ENCODE measurements at places on chromosomes 3 and 15. TPM values are rescaled to one million over a fixed set of nuclear protein-coding genes. Genes with fewer than 3 reads are reported as not detected.

DNA sequence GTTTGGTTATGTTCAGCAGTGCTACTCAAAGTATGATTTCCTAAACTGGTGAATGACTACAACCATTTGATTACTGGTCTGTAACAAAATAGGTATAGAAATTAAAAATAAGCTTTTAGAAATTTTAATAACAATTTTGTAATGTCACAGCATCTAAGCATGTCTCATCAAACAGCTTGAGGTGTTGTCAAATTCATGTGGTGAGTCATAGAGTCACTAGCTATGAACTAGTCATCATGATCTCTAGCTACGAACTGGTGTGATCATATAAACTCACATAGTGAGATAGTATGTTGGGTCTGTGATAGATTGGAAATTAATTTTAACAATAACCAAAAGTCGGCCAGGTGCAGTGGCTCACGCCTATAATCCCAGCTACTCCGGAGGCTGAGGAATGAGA, 213.9 kb upstream of the RBMS3 start:
- DNase-seq, result no peak
- no peaks in the 10 kb centered on the region for H3K36me3 ChIP-seq
- H3K4me3 ChIP-seq, result no peak overlapping the region
- no peak overlapping the region for H3K27ac ChIP-seq

The CHRNB4 gene
- polyA plus RNA-seq, result 4.1 TPM

DNA sequence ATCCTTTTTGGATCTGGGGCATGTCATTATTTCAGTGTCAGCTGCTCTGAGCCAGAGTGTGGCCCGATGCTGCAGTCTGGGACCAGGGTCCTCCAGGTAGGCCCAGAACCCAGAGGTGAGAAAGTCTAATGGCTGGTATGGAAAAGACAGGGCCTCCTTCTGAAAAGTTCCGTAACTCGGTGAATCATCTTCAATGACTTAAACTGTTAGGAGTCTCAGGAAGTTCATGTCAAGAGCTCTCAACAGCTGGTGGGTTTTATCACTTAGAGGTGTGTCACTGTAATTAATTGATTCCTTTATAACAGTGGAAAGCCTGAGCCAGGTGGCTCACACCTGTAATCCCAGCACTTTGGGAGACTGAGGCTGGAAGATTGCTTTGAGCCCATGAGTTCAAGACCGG, 28.5 kb upstream of the PDE8A start:
- H3K27me3 ChIP-seq, result no peaks in the 10 kb centered on the region
- H3K36me3 ChIP-seq, result no peaks in the 10 kb centered on the region
- no peaks in the 10 kb centered on the region for H3K4me1 ChIP-seq
- H3K4me3 ChIP-seq, result no peak overlapping the region
- no peak for DNase-seq
- no peak overlapping the region for H3K27ac ChIP-seq

- peaks cover 29% of the 10 kb centered on the region for H3K27me3 ChIP-seq
- no peaks in the 10 kb centered on the region for H3K36me3 ChIP-seq
- no peak overlapping the region for H3K27ac ChIP-seq
- peaks cover 4% of the 10 kb centered on the region for H3K4me1 ChIP-seq
- H3K4me3 ChIP-seq, result peak overlapping the region; percentile 46
Measured at GRCh38 chr3:24829011-24829581, 334.4 kb upstream of the THRB start.

GRCh38 chr15:66085128-66085527, 168.4 kb downstream of the MEGF11 start:
- no peak overlapping the region for H3K4me3 ChIP-seq
- H3K36me3 ChIP-seq, result no peaks in the 10 kb centered on the region
- no peak overlapping the region for H3K27ac ChIP-seq
- DNase-seq, result peak; percentile 79
- no peaks in the 10 kb centered on the region for H3K4me1 ChIP-seq
- H3K27me3 ChIP-seq, result no peaks in the 10 kb centered on the region

DNA sequence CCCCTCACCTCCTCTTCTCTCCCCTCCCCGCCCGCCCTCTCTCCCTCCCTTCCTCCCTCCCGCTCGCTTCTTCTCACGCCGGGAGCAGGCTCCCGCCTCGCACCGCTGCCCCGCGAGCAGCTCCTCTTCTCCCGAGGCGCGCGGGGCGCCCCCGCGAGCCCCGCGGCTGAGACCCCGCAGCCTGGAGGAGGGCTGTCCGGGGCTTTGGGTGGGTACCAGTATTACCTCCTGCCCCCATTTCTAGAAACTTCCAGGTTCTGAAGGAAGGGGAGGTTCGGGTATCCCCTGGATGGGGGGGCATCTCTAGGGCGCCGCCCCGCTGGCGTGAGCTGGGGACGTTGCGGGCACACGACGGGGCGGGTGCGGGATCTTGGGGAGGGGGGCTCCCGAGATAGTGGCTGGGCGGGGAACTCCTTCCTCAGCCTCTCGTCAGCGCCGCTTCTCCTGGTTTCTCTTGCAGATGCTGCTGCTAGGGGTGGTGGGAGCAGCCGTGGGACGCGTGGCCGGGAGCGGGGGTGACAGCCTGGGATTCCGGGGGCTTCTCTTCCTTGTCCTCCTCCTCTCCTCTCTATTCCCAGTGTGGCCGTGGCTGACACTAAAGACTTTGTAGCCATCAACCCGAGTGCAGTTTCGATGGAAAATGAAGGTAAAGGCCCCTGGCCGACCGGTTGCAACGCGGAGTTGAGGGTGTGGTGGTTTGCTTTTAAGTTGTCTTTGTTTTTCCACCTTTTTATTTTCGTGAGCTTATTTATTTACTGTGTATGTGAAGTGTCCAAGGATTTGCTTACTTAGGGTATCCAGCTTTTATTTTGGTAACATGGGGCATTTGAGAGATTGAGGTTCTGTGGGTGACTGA, 474 bp downstream of the ATP2C1 start:
- peak overlapping the region; percentile 84 for H3K4me3 ChIP-seq
- H3K4me1 ChIP-seq, result no peaks in the 10 kb centered on the region
- no peaks in the 10 kb centered on the region for H3K27me3 ChIP-seq
- H3K27ac ChIP-seq, result no peak overlapping the region

DNA sequence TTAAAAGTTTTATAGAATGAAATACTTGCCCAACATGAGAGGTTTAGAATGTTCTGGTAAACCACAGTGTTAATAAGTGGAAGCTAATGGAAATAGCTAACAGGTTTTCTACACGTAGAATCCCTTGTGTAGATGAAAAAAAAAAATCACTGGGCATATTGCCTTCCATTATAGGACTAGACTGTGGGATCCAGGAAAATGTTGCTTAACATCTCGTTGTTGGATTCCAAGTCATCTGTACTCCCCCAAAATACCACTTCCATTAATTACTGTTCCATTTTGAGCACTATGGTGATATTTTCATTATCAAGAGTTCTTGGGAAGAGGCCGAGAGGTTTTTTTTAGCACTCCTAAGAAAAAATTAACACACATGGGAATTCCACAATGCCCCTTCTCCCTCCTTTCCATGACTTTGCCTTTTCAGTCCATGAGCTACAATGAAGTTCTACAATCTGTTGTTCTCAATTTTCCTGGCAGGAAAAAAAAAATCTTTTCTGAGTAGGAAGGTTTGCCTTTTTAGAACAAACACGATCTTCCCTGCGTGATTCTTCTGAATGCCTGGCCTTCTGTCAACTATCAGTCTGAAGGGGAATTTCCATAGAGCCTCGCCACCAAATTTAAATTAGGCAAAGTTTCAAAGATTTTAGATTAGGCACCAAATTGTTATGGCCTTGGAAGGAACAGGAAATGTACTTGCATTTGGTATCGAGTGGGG, 74.4 kb upstream of the CTDSPL start:
- no peak for DNase-seq
- no peak overlapping the region for H3K4me3 ChIP-seq
- H3K27ac ChIP-seq, result no peak overlapping the region
- no peaks in the 10 kb centered on the region for H3K27me3 ChIP-seq
- no peaks in the 10 kb centered on the region for H3K4me1 ChIP-seq

The PLA2G4E gene
- 0.03 TPM for polyA plus RNA-seq

The TEX9 gene
- 3.4 TPM for polyA plus RNA-seq

GRCh38 chr3:47961815-47962606, 54.2 kb downstream of the MAP4 start:
- no peak overlapping the region for H3K27ac ChIP-seq
- peaks cover 5% of the 10 kb centered on the region for H3K4me1 ChIP-seq
- no peaks in the 10 kb centered on the region for H3K36me3 ChIP-seq

The SCN11A gene
- polyA plus RNA-seq, result 0.21 TPM

- DNase-seq, result no peak
- H3K4me3 ChIP-seq, result no peak overlapping the region
- no peaks in the 10 kb centered on the region for H3K36me3 ChIP-seq
Measured at GRCh38 chr15:29352402-29352801, 82.8 kb upstream of the NSMCE3 start.

The RTP1 gene
- polyA plus RNA-seq, result 2.1 TPM

- H3K27me3 ChIP-seq, result peaks cover 28% of the 10 kb centered on the region
- no peak overlapping the region for H3K27ac ChIP-seq
- DNase-seq, result no peak
- peak overlapping the region; percentile 67 for H3K4me3 ChIP-seq
Measured at GRCh38 chr3:57164217-57164656, 916 bp downstream of the IL17RD start.

The PLSCR2 gene
- polyA plus RNA-seq, result not detected

GRCh38 chr3:114569186-114569585, 275.4 kb downstream of the TIGIT start:
- H3K27me3 ChIP-seq, result no peaks in the 10 kb centered on the region
- DNase-seq, result no peak
- no peaks in the 10 kb centered on the region for H3K4me1 ChIP-seq
- H3K4me3 ChIP-seq, result no peak overlapping the region
- H3K36me3 ChIP-seq, result no peaks in the 10 kb centered on the region

- H3K27me3 ChIP-seq, result no peaks in the 10 kb centered on the region
- no peak overlapping the region for H3K27ac ChIP-seq
- H3K4me1 ChIP-seq, result no peaks in the 10 kb centered on the region
- no peak for DNase-seq
- no peak overlapping the region for H3K4me3 ChIP-seq
Measured at GRCh38 chr15:56124391-56124790, 119.3 kb downstream of the RFX7 start.

GRCh38 chr3:14536837-14537589, 3.1 kb downstream of the GRIP2 start:
- no peaks in the 10 kb centered on the region for H3K27me3 ChIP-seq
- peaks cover 8% of the 10 kb centered on the region for H3K4me1 ChIP-seq
- no peak overlapping the region for H3K4me3 ChIP-seq
- H3K27ac ChIP-seq, result no peak overlapping the region

- H3K36me3 ChIP-seq, result no peaks in the 10 kb centered on the region
- DNase-seq, result no peak
- peaks cover 9% of the 10 kb centered on the region for H3K4me1 ChIP-seq
- no peak overlapping the region for H3K27ac ChIP-seq
- no peaks in the 10 kb centered on the region for H3K27me3 ChIP-seq
Measured at GRCh38 chr3:108486941-108487340, 23.5 kb downstream of the MYH15 start.

DNA sequence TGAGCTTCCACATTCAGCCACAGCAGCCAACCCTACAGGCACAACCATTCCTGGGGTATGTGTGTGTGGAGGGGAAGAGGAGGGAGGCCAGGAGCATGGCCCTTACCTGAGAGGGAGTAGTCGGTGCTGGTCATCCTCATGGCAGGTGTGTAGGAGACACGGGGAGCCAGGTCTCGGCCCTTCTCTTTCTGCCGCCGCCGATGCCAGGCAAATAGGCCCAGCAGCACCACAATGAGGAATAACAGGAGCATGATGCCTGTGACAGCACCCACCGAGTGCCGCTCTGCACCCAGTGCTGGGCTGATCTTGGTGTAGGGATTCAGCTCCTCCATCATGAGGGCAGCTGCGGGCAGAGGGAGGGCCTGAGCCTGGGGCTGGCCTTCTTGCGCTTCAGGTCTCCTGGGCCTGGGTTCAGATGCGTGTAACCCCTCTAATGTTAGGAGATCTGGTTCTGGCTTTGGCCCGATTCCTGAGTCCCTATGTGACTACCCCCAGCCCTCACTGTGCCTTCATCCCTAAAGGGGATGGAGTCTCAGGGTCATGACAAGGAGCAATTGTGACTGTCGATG, 44.4 kb downstream of the RAB11A start:
- DNase-seq, result no peak
- no peak overlapping the region for H3K4me3 ChIP-seq
- peaks cover 12% of the 10 kb centered on the region for H3K4me1 ChIP-seq
- H3K36me3 ChIP-seq, result no peaks in the 10 kb centered on the region

The APEH gene
- polyA plus RNA-seq, result 275 TPM

The FHIT gene
- polyA plus RNA-seq, result 0.89 TPM

DNA sequence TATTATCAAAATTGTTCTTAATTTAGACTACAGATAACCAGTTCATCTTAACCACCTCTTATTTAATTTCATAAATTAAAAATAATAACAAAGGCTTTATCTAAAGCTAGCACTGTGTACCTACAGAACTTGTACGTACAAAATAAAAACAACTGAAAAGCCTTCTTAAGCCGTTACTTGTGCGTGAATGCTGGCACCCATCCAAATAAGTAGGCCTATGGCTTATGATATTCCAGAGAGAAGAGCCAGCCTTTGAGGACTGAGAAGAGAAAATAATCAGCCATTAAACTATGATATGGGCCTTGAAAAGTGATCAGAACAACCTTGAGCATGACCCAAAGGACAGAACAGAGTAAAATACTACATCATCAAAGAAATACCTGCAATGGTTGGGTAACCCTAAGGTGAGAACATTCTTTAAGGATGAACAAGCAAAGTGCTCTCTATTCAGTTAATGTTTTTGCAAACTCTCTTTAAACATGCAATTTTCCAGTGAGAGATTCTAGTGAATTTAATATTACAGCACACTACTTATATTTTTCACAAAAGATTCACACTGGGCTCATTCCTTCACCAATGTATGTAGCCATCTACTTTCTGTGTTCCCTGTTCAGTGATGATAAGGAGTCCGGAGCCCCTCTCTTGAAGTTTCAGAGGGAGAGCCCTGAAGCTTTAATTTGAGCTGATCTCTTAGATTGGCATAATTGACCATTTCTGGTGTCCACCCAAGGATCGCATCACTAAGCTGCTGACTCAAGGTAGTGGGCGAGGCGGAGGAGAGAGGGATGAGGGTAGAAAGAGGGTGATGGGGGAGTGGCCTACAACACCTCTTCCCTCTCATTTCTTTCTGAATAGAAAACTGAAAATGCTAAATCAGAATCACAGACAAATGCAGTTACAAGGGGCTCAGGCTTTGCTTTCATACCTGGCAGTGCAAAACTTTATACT, 7.7 kb upstream of the ACTC1 start:
- no peak for DNase-seq
- no peaks in the 10 kb centered on the region for H3K4me1 ChIP-seq
- no peak overlapping the region for H3K4me3 ChIP-seq
- no peak overlapping the region for H3K27ac ChIP-seq
- H3K27me3 ChIP-seq, result no peaks in the 10 kb centered on the region

The CRABP1 gene
- 655 TPM for polyA plus RNA-seq

The ADAMTSL3 gene
- 0.35 TPM for polyA plus RNA-seq
